Activated CD4-positive, alpha-beta memory T cell treated with anti-CD3 and anti-CD28 coated beads, Interleukin-2, amount 10 ng/mL, durations not matched to agents 7 days and 5 days (primary cell): ENCODE measurements at places on chromosomes 1 and 21.

DNA sequence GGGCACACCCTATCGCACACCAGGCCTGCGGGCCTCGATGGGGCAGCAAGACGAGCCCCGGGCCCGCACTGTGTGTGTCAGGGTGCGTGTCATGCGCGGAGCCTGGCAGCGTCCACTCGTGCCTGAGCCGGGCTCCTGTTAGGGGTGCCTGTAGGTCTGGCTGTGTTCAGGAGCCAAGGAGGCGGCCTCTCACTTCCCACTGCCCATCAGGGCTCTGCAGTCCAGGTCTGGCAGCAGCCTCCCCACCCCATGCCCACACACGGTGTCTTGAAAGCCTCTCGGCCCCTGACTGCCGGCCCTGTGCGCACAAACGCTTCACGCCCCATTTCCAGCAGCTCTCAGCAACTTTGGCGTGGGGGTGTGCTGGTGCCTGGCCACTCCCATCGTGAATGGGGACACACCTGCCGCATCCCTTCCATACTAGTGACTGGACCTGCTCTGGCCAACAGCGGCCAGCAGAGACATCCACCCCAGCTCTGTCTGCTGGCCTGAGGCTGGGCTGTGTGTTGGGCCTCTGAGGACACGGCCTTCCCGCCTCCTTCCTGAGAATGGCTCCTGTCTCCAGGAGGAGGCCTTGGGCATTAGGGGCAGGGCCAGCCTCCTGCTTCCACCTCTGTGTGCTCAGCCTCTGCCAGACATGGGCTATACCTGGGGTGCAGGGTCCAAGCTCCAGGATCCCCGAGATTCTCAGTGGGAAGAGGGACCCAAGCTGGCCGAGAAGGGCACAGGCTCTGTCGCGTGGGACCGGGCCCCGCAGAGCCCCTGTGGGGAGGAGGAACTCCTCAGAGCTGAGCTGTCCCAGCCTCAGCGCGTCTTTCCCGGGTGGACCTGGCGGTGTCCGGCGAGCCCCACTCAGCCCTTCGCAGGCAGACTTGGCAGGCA is 41.8 kb upstream of the ACTRT2 start:
- no peak for DNase-seq

- no peak for DNase-seq
Measured at GRCh38 chr21:41583274-41583790, 75.4 kb upstream of the TMPRSS2 start.

DNA sequence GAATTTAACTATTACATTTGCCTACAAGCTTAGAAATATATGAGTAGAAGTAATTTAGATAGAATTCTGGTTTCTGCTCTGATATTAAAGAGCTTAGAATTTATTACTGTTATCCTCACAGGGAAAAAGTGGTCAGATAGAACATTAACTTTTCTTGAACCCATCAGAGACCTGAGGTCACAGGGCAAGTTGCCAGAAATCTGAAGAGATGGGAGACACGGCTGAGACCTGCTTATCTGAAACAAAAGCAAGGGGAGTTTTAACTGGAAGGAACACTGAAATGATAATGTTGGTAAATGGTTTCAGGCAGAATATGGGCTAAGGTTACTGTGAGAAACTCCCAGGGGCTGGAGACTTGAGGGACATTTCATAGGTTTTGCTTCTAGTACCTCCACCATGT is 28.0 kb upstream of the USP25 start:
- DNase-seq: no peak

DNA sequence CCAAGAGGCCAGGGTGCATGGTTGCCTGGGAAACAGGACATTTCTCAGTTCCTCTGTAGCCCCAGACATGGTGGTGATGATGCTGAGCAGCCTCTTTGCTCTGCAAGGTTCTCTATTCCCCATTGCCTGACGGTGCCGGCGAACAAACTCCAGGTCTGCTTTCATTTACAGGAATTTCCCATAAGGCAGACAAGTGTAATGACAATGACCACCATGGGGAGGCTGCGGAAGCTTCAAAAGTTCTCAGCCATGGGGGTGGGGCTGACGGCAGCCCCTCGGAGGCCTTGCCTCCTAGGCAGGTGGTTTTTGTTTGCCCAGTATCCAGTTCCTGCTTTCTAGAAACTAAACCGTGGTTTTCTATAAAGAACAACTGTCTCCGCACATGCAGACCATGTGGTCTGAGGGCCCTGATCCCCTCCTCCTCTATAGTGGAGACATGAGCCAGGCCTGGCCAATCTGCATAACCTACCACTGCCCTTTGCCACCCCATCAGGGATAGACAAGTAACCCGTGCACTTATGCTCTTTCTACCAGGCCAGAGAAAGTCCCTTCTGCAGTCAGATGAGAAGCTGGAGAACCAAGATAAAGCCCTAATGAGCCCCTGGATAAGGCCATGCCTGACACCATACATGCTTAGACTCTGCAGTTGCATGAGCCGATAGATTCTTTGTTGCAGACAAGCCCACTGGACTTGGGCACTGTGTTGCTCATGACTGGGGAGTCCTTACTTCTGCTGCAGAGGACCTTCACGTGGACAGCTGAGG is 54.1 kb downstream of the LDLRAD2 start:
- no peak for DNase-seq

GRCh38 chr1:145843031-145843430 is 2.4 kb upstream of the NUDT17 start:
- no peak for DNase-seq
